ENCODE measurements at places on chromosomes 3 and 15.

DNA sequence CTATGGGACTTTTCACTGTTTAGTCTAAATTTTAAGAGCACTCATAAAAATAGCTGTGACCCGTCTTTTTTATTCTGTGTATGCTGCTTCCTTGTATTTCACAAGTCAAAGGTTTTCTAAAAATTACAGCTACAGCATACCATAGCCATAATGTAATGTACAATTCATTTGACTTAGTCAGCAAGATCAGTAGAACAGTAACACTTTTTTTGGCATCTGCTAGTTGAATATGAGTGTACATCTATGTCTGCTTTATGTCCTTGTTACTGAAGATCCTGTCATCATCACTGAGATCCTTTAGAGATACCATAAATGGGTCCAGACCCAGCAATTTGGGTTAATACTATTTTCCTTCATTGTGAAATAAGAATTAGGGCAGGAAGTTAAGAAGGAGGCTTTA lies 42.2 kb downstream of the CMSS1 start:
- DNase-seq, result no peak

- no peak for DNase-seq
These were observed 259.8 kb upstream of the WNT5A start for GRCh38 chr3:55746808-55747413.

- DNase-seq, result no peak
These were observed 2.9 kb upstream of the MKRN2 start for GRCh38 chr3:12553921-12554391.

DNA sequence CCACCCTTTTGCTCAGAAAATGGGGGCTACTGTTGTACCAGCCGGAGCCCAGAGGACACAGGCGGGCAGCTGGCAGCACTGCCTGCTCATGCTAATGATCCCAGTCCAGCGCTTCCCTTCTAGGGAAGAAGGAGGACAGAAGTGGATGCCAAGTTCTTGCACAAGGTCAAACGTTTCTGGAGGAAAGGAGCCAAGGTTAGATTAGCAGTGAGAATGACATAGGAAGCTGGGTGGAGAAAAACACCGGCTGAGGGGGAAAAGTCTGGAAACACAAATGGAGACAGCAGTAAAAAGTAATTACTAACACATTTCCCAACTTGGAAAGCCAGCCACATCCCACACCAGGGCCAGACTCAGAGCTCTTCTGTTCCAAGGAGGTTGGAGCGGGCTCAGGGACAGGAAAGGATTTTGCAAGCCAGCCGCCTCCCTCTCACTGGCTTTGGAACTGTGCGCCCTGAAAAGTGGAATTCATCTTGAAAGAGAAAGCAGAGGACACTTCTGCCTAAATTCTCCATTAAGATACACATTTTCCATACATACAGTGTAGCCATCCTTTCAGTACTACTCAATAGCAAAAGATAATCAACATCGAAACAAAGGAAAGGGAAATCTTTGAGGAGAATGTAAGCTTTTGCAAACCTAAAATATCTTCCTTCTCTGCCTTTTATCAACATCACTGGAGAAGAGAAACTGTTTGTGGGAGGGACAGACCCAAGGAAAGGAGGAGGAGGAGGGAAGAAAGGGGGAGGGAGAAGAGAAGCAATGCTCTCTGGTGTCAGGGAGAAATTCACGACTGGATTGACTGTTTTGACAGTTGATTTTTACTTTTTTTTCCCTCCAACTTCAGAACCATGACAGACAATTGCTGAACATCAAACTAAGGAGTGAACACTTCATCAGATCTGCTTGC lies 133.6 kb downstream of the CD47 start:
- DNase-seq, result peak; percentile 35

DNA sequence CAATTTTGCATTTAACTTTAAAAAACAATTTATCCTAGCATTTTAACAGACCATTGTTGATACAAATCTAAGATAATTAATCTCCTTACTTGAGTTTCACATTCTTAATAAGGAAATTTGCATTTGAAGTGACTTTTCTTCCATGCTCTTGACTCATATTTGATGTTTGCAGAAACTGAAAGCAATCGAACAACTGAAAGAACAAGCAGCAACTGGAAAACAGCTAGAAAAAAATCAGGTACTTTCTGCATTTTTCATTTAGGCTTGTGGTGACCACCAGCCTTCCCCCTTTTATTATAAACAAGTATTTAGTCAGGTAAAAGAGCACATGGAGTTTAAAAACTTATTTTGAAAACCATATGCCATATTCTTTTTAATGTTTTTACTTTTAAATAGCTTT lies 20.1 kb upstream of the SELENOT start:
- no peak for DNase-seq

DNA sequence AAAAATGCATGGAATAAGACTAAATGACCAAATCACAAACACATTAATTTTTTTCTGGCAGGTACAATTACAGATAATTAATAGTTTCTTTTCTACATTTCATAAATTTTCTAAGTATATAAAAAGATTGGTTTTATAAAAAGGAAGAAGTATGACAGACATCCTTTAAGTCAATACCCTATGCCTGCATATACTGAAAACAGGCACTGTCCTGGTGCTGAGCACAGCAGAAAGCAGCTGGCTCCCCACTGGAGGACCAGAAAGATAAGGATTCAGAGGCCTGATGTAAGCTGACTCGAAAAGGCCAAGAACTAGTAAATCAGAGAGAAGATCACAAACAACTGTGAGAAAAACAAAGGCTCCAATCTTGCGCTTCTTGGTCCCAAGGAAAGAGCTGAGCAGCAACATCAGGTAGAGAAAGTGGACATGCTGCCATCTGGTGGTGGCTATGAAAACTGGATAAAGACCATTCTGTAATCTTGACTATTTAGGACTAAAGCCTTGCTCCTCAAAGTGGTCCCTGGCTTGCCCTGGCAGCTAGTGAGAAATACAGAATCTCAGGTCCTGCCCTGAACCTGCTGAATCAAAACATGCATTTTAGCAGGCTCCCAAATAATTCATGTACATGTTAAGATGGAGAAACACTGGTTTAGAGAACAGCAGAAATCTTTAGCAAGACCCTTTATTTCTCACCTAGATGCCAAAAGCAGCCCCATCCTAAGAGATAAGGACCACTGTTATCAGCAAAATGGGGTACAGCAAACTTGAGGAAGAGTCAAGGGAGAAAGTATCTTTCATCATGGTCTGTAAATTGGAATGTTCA lies 76.0 kb downstream of the TRANK1 start:
- DNase-seq, result peak; percentile 9

DNA sequence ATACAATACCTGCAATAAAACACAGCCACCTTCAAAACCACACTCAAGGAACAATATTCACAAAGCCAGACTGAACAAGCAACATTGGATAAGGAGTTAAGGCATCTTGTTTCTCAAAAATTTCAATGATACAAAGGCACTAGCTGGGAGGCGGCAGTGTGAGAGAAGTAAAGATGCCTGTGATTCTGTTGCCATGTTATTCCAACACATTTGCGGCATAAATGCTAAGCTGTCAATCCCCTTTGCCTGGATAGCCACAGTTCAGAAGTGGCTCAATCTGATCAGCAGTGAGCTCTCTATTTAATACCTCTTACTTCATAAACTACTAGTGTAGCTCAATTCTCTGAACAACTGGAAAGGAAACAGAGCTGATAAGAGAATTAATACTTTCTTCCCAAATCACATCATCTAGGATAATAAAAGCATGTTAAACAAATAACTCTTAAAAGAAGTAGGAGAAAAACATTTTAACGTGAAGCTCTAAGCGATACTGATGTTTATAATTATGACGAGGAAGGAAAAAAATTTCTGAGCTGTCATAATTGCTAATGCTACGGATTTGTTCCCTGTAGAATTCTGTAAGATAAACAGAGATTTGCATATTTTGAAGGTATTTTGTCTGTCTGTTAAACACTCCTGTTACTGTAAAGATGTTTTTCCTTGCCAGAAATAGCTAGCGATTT lies 358.4 kb downstream of the FOXP1 start:
- DNase-seq, result no peak

DNA sequence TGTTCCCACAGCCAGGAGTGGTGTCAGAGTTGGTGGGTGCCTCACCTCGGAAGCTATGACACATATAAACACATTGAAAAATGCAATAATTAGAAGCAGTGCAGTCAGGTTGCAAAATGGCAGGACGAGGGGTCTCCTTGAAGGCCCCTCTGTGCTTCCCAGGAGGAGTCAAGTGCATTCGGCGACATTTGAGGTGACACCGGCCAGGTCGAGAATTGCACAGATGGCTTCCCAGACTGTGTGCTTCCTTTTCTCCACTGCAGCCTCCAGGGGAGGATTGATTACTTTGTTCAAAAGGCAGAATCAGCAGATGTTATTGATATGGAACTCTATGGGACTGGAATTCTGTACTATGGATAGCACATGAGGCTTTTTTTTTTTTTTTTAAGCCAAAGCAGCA lies 163.2 kb downstream of the MINAR1 start:
- DNase-seq, result no peak

GRCh38 chr15:42289166-42289565 lies 15.9 kb upstream of the TMEM87A start:
- DNase-seq, result no peak

GRCh38 chr3:134348524-134348923 lies 25.7 kb downstream of the AMOTL2 start:
- DNase-seq, result no peak

DNA sequence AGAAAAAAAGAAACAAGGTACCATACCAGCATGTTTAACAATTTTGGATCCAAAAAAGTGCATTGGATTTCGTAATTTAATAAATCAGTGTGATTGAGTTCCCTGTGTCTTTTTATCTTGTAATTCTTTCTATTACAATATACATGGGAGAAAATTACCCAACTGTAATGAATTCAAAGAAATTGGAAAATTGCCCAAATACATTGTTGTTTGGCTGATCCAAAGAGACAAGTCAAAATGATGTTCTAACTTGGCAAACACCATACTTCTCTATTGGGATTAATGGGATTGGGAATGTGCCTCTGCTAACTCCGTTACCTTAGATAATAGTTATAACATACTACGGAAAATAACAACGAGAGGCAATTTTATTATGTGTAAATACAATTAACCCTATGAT lies 1097.1 kb downstream of the ROBO1 start:
- no peak for DNase-seq

GRCh38 chr15:71748293-71748718 lies 62.0 kb upstream of the NR2E3 start:
- no peak for DNase-seq

GRCh38 chr3:130894130-130894985 lies 474 bp downstream of the ATP2C1 start:
- peak; percentile 65 for DNase-seq

- no peak for DNase-seq
These were observed 732 bp downstream of the SAXO2 start for GRCh38 chr15:82263350-82263749.

DNA sequence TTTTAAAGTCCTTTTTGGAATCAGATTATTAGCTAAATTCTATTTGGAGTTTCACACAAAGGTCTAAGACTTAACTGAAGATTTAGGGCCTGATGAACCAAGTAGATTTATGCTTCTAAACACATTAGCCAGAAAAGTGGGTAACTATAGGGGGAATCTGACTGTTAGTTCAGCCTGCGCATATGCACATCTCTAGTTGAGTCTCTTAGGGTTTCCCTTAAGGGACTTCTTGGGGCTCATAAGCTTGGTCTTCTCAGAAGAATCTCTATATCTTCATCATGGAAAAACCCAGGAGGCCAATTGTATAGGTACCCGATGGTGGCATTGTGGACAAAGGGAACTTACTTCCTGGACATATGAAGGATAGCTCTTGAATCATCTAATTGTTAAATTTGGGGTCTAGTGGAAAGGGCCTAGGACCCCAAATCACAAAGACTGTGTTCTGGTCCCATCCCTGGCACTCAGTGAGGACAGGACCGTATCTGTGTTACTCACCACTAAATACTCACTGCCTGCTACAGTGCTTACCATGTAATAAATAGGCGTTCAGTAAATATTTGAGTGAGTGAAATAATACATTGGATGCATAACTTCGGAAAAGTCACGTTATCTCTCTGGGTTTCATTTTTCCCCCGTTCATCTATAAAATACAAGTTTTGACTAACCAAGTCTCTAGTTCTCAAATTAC lies 17.0 kb downstream of the SELENOT start:
- DNase-seq, result no peak

DNA sequence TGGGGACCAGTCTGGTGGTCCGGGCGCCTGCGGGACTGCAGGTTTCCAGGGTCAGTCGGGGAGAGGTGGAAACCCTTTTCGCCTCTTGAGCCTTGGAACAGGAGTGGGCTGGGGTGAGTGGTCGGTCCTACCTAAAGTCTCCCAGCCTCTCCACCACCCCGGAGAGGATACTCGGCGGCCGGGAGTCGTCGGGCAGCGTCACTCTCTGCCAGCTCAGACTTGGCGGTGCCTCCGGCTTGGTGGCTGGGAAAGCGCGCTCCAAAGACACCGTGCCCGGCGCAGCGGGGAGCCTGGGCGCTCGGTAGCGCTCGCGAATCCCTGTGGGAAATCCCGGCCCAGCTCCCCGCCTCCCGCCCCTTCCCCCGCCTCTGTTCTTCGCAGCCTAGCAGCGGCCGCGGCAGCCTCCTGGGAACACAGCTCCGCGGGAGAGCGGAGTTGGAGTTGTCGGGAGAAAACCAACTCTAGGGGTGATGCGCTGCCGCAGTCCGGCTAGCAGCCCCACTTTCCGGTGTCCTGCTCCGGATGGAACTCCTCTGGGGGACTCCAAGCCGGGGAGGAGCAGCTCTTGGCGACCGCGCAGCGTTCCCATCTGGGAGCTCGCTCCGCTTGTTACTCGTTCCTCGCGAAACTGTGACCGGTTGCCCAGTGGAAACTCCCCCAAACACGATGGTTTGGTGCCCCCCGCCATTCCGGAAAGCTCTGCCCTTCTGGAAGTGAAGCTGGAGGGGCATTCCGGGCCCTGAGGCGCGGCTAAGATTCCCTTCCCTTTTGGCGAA lies 1.4 kb downstream of the EPHB1 start:
- peak; percentile 31 for DNase-seq

GRCh38 chr3:72301779-72302178 lies 516.8 kb upstream of the PROK2 start:
- no peak for DNase-seq

DNA sequence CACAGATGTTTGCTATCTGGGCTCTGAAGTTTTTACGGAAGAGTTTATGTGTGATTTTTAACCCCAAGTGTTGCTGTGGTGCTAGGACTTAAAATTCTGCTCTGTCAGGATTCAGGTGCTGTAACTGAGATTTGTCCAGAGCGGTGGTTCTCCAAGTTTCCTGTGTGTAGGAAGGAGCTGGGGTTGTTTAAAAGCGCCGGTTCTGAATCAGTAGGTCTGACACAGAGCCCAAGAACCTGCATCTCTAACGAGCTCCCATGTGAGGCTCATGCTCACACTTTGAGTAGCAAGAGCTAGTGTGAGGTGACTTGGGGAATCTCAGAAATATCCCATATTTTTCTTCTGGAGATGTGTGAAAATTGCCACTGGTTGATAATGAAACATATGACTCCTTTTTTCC lies 325.5 kb downstream of the SATB1 start:
- no peak for DNase-seq

DNA sequence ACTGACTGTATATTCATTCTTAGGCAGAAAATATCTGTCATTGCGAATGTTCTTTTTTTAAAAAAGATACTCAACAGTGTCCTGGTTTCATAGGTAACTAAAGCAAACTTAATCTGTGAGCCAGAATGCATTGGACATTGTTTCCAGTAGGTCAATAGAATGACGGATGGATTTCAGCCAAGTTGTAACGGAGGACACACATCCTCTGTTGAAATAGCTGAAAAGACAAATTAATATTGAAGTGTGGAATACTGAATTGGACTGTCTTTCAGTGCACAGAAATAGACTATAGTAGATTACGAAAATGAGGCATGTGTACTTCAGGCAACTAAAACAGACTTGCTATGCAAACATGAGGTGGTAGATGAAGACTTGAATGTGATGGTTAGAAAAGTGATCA lies 461.6 kb downstream of the WDR72 start:
- no peak for DNase-seq
